Activated CD8-positive, alpha-beta memory T cell treated with anti-CD3 and anti-CD28 coated beads, Interleukin-2, amount 10 ng/mL, durations not matched to agents 7 days and 5 days (primary cell): ENCODE measurements at places on chromosomes 13 and 19. TPM values are rescaled to one million over a fixed set of nuclear protein-coding genes. Genes with fewer than 3 reads are reported as not detected.

DNA sequence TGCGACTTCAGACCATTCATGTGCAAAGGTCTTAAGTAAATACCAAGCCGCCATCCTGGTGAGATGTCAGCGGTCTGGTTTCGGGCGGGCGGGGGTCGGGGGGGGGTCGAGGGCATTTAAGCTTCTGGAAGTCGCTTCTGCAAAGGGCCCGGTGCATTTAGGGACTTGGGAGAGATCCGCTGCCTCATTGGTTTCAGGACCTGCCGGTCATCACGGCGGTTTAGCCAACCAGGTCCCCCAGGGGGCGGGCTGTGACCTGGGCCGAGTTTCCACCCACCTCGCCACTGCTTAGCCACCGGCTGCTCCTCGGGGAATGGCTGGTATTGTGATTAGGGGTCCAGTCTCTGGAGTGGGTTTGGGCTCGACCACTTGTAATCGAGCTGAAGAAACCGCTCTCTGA, 7.8 kb downstream of the ANKLE1 start:
- no peak overlapping the region for H3K4me3 ChIP-seq
- peaks cover 11% of the 10 kb centered on the region for H3K4me1 ChIP-seq
- peak; percentile 63 for DNase-seq
- peaks cover 3% of the 10 kb centered on the region for H3K27me3 ChIP-seq

Gene PROZ
- not detected for total RNA-seq

GRCh38 chr13:93865235-93865634, 614.2 kb downstream of the DCT start:
- H3K27ac ChIP-seq: no peak overlapping the region
- H3K4me1 ChIP-seq: no peaks in the 10 kb centered on the region
- no peaks in the 10 kb centered on the region for H3K27me3 ChIP-seq
- DNase-seq: no peak
- H3K36me3 ChIP-seq: no peaks in the 10 kb centered on the region

DNA sequence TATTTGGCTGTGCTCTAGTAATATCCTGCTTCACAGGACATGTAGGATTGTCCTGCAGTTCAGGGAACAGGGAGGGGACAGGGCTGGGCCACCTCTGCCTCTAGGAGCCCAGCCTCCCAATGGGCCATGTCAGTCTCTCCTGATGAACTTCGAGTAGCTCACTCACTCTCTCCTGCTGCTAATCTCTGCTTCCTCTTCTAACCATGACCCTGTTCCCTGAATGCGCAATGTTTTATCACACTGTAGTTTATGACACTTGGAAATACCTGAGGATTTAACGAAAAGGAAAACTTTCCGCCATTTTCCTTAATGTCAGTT, 9.2 kb downstream of the PARP4 start:
- H3K27me3 ChIP-seq: no peaks in the 10 kb centered on the region
- DNase-seq: no peak
- H3K27ac ChIP-seq: no peak overlapping the region
- peaks cover 50% of the 10 kb centered on the region for H3K36me3 ChIP-seq

Gene EXOC3L2
- total RNA-seq: not detected

Gene PDX1
- not detected for total RNA-seq

Gene SPINT2
- total RNA-seq: 9.3 TPM
